ENCODE measurements at places on chromosomes 7 and 10.

- DNase-seq = no peak
Observed at GRCh38 chr7:137633133-137633532, 213.6 kb downstream of the DGKI start.

GRCh38 chr10:112209684-112210131, 26.1 kb upstream of the GPAM start:
- DNase-seq = no peak

DNA sequence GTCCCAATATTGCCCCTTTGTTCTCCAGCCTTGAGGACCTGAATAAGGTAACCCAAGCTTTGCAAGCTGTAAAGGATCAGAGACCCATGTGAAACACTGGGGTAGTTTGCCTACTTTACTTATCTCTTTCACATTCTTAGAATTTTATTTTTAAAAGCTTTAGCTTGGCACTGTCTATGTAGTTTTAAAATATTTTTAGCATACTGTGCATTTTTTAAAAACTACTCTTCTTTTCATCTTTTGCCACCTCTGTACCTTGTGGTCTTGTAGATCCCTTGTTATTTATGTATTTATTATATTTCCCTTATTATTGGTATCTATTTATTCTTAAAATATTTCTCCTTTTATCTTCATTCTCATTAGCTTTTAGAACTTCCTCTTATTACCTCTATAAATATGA, 12.0 kb upstream of the PTPRZ1 start:
- no peak for DNase-seq

- no peak for DNase-seq
Observed at GRCh38 chr7:25731068-25731845, 420.7 kb upstream of the NFE2L3 start.

- DNase-seq = no peak
Observed at GRCh38 chr10:23886355-23886754, 322.6 kb upstream of the KIAA1217 start.

DNA sequence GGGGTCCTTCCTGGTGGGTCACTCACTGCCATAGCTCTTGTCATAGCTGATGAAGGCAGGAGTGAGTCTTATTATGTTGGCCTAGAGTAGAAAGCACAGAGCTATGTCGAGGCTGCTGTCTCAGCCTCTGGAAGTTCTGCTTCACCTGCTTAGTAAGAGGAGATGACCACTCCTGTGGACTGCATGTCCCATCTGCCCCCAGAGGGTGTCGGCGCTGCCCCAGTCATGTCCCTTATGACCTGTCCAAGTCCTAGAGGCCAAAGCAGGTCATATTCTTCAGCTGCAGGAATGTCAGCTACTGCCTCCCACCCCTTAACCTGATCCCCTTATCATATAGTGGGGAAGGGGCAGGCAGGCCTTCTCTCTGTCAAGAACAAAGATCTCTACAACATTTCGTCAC, 72.4 kb upstream of the AGK start:
- no peak for DNase-seq

GRCh38 chr7:43679210-43680068, 49.9 kb downstream of the COA1 start:
- no peak for DNase-seq

DNA sequence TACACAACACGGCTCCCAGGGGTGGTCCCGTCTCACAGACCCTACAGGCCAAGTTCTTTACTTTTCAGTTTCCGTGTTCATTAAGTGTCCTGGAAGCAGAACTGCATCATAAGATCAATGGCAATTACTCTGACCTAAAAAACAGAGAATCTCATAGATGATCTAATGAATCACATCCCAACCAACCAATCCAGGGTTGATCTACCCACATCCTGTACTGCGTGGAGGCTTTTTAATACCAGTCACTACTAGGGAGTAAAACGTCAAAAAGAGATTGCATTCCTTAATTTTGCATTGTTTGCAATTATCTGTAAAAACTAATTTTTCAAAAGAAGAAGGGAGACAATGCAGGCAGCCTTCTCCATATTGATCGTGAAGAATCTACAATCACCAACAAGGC, 72.6 kb downstream of the PARD3 start:
- no peak for DNase-seq

GRCh38 chr10:133438711-133439273, 14.4 kb upstream of the SPRN start:
- DNase-seq = no peak

DNA sequence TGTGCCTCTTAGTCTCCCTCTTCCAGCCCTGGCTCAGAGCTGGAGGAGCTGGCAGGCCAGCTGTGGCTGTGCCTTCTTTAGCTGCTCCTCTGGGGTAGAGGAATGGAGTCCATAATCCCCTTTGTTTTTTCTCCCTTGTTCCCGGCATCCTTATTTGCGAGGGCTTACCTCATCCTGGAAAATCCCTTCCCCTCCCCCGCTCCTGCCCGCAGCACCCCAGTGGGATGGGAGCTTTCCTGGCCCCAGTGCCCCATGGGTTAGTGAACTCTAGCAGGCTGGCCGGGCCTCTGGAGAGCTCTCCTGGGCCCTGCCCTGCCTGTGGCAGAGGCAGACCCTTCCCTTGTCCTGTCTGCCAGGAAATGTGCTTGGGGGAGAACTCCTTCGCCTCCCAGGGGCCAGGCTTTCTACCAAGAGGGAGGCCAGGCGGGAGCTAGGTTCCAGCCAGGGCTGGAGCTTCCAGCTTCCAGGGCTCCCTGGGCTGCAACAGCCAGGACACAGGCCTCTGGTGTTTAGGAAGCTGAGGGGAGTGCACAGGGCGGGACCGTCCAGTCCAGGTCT, 16.5 kb upstream of the TRIM8 start:
- DNase-seq = no peak

DNA sequence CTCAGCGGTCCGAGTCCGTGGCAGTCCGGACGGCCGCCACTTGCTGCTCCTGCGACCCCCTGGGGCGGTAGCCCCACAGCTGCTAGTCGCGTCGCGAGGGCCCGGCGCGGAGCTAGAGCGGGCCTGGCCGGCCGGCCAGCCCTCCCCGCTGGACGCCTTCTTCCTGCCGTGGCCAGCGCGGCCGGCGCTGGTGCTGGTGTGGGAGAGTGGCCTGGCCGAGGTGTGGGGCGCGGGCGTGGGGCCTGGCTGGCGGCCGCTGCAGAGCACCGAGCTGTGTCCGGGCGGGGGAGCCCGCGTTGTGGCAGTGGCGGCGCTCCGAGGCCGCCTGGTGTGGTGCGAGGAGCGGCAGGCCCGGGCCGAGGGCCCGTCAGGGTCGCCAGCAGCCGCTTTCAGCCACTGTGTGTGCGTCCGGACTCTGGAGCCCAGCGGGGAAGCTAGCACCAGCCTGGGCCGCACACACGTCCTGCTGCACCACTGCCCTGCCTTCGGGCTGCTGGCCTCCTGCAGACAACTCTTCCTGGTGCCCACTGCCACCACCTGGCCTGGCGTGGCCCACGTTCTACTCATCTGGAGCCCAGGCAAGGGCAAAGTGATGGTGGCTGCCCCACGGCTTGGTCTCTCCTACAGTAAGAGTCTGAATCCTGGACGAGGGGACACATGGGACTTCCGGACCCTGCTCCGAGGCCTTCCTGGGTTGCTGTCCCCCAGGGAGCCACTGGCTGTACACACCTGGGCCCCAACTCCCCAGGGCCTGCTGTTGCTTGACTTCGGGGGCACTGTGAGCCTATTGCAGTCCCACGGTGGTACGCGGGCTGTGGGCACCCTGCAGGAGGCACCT, 631 bp downstream of the HPS6 start:
- DNase-seq = no peak

DNA sequence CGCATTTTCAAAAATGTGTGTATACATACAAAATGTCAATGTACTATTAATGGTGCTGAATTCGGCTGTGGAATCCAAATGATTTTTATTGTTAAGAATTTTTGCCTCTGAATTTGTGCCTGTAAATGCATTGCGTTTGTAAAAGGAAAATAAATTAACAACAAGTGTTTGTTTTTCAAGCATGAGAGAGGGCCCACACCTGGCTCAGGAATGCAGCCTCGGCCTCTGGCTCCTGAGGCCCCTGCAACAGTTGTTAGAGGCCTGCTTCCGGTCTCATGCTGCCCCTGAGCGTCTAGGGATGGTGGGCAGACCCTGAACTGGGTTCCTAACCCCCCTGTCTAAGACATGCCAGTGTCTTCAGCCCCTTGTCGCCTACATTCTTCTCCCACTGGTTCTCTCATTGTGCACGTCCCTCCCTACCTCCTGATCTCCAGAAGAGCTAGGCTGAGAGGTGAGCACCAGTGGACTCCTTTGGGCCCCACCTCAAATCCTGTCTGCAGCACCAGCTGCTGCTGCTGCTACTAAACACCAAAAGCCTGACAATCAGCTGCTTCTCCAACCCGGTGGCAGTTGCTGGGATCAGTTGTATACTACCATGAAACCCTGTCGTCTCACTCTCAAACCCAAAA, 1.9 kb upstream of the BTBD16 start:
- no peak for DNase-seq

GRCh38 chr10:62467527-62467926, 93.4 kb downstream of the ZNF365 start:
- no peak for DNase-seq

DNA sequence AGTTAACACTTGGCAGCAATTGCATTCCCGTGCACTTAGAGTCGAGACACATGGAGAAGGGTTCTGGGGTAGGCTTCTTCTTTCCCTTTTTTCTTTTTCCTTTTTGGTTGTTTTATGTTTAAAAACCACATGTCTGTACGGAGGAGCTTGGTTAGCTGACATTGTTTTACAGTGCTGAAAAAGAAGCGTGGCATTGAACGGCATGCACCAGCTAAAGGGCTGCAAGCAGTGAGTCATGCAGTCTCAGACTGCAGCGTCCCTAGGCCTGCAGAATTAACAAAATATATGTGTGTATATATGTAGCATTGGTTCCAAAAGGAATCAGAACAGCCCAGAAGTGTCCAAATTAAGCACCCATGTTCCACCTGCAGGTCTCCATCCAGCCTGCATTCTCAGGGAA, 211.0 kb downstream of the TCF7L2 start:
- DNase-seq = no peak

DNA sequence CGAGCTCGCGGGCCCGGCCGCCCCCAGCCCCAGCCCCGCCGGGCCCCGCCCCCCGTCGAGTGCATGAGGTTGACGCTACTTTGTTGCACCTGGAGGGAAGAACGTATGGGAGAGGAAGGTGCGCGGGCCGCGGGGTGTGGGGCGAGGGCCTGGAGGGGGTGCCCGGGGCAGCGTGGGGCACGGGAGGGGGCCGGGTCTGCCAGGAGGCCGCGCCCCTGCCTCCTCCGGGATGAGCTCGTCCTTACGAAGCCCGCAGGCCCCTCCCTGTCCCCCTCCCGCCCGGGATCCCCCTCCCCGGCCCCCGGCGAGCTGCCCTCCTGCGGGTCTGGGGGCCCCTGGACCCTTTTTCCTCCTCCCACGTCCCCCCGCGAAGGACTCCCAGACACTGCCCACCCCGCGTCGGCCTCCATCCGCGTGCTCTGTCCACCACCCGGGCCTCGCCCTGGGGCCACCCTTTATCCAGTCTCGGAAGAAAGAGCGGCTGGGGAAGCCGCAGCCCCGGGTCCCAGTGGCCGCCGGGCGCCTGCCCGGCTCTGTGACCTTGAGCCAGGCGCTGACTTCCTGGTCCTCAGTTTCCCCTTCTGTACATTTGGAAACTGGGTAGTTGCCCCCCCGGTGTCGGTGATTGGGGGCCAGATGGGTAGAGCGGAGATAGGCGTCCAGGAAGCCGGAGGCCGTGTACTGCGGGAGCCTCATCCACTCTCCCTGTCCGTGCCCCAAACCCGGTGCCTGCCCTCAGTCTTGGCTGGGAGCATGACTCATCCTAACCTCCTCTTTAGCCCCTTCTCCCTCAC, 521 bp downstream of the LIMK1 start:
- DNase-seq = no peak

GRCh38 chr7:66075590-66076461, at the start of gene ASL:
ASL (plus strand) TSS chr7:66075819; CDS start chr7:66076082, 263 bp downstream.
- peak; percentile 72 for DNase-seq

DNA sequence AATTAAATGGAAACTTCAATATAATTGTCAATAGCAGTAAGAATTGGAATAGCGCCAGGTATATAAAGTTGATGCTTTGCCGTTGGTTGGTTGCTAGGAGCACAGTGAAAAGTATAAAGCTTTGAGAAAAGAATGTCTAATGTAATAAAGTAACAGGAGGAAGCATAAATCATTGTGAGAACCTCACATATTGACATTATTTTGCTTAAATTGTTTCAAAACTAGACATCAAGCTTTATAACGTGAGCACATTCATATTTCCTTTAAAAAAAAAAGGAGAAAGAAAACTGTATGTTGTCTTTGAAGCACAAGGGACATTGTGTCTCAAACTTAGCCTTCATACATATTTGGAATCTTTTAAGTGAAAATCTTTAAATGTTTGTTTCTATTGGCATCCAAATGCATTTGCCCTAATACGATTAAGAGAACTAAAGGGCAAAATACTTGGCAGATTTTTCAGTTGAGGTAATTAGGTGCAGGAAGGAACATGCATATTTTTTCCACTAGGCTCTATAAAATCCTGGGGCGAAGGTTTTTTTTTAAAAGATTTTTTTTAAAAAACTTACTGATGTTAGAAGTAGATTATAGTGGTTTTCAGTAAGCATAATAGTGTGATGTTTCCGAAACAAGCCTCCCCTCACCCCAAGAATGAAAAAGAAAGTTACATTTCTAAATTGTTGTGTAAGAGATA, 92.4 kb downstream of the ARID5B start:
- peak; percentile 80 for DNase-seq
